ENCODE measurements at places on chromosomes 3 and 15.

DNA sequence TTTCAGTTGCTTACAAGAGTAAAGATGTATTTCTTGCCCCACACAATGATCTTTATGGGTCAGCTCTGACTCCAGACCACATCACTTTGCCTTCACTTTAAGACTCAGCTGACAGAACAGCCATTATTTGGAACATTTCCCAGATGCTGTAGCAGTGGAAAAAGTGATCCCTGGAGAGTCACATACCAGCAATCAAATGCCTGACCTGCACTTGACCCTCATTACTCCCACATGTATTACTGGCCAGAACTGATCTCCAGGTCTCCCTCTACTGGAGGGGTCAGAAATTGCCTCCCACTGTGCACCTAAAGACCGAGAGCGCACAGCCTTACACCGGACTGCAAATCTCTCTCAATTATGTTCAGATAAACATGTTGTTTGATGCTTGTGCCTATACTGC lies 88.6 kb upstream of the ZNF385D start:
- peak; percentile 89 for DNase-seq

GRCh38 chr3:10432931-10433330 lies 72.5 kb downstream of the ATP2B2 start:
- no peak for DNase-seq

GRCh38 chr3:28347374-28348264 lies 902 bp upstream of the ZCWPW2 start:
- peak; percentile 66 for DNase-seq

DNA sequence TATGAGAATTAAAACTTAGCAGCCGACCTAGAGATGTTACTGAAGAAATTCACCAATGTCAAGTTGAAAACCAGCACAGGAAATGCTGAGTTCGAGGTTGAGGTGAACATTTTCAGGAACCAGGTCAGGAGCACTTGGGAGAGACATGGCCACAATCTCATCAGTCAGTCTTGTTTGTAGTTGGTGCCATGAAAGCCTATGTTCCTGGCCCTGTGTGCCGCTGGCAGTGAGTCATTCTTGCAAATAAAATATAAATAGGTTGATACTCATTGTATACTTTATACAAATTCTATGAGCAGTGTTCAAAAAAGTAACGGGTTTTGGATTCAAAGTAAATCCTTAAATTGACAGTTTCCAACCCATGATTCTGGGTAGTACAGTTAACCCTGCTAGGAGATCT lies 1.5 kb upstream of the FSIP1 start:
- DNase-seq: peak; percentile 28

GRCh38 chr3:85672761-85673160 lies 714.0 kb downstream of the CADM2 start:
- no peak for DNase-seq

Measured in fibroblast of skin of right quadriceps (primary cell).